Stimulated activated CD8-positive, alpha-beta memory T cell treated with anti-CD3 and anti-CD28 coated beads, Interleukin-2, amount 100 ng/mL, for 1 hour (primary cell): ENCODE measurements at places on chromosomes 5 and 9.

GRCh38 chr9:4796988-4797853, 4.5 kb downstream of the RCL1 start:
- no peak for DNase-seq

GRCh38 chr5:57002959-57003485, 51.1 kb upstream of the MIER3 start:
- DNase-seq, result no peak

GRCh38 chr9:108831496-108832178, 24.1 kb downstream of the ACTL7B start:
- no peak for DNase-seq

GRCh38 chr5:32098291-32098690, 75.8 kb downstream of the GOLPH3 start:
- DNase-seq, result no peak

- no peak for DNase-seq
These were observed 6.8 kb upstream of the SLC2A6 start for GRCh38 chr9:133485531-133486260.

GRCh38 chr9:120837921-120838320, 4.8 kb downstream of the PSMD5 start:
- DNase-seq, result no peak

GRCh38 chr5:97427235-97427634, 244.2 kb upstream of the RIOK2 start:
- DNase-seq, result no peak

- DNase-seq, result no peak
These were observed 1570.0 kb upstream of the NUDT12 start for GRCh38 chr5:105132581-105132980.

DNA sequence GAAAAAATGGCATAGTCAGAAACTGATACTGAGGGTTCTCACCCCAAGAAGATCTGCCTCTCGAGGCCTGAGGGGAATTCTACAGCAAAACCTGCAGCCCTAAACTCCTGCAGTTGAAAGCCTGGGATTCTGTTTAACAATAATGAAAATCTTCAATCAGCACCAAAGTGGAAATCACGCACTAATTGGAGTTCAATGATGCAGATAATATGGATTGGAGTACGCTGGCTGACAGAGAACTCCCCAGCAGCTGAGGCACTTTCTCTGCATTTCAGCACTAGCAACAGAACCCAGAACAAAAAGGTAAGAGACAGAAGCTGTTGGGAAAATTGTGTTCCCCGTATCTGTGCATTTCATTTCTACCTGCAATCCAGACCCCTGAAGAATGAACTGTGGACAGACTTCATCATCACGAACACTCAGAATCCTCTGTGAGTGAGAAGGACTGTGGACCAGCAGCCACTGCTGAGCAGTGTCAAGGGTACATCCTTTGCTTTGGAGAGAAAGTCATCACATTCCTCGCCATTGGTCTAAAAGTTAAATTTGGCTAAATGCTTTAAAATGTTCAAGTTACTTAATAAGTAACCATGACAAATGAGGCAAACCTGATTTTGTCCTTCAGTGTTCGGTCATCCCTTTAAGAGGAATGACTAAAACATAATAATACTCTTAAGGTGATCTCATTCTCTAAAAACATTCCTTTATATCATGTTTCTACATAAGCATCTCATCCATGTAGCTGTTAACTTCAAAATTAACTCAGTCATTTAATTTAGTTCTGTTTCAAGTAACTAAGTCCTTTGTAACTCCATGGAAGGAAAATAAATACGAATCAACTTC, 126.1 kb downstream of the GAS1 start:
- no peak for DNase-seq

- DNase-seq, result no peak
These were observed 913.1 kb downstream of the EFNA5 start for GRCh38 chr5:106757672-106758071.

GRCh38 chr9:137634016-137634415, 15.2 kb downstream of the EHMT1 start:
- no peak for DNase-seq

GRCh38 chr5:72383726-72384125, 63.6 kb downstream of the PTCD2 start:
- DNase-seq, result no peak

DNA sequence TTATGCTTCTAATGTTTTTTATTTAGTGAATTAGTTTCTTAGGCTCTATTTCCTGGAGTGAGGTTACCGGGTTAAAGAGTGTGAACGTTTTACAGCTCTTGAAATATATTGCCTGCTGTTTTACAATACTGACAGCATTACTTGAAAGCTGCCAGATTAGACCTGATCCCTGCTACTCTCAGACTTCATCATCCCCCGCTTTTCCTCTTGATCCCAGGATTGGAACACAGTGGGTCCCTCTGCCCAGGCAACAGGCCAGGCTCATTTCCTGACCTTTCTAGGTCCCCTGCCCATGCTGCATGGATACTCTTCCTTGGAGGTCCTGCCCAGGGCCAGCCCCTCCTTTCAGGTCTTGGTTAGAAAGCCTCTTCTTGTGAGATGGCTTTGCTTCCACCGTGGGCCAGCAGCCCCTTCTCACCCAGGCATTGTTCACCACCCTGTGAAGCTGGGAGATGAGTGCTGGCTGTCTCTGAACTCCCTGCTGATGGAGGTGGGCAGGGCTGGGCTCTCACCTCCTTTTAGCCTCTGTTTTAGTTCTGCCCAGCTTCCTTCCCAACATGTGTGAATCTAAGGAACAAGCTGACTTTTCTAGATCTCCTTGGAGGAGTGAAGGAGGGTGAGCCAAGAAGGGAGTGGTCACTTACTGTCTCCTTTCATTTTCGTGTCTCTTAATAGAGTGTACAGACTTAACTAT, 15.5 kb upstream of the FAM120AOS start:
- no peak for DNase-seq

GRCh38 chr9:4497855-4498254, 7.6 kb downstream of the SLC1A1 start:
- DNase-seq, result no peak
